ENCODE measurements at places on chromosomes 3 and 15.

- DNase-seq: no peak
Measured at GRCh38 chr3:198079771-198080520, 119.9 kb downstream of the LMLN start.

- DNase-seq: no peak
Measured at GRCh38 chr3:16673530-16673929, 68.3 kb upstream of the DAZL start.

- no peak for DNase-seq
Measured at GRCh38 chr3:155326901-155327300, 33.4 kb upstream of the STRIT1 start.

DNA sequence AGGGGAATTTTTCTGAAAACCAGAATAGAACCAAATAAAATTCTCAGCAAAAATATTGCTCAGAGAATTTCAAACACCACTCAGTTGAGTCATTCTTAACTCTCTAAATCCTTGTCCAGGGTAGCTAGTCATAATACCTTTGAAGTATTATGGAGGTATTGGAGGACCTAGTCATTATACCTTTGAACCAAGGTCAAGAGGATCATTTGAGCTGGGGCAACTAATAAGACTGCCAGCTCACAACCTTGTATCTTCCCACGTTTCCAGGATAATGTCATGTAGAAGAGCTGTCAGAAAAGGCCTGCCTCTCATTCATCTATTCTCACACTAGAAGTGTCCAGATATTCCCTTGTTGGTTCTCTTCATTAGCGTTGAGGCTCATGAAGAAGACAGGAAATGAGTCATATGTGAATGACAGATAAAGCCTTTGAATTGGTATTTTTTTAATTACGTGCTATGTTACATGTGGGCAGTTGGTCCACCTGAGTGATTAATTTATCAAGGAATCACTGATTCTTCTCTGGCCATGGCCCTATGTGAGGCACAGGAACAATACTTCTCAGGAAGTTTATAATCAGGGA lies 48.3 kb downstream of the TOPAZ1 start:
- no peak for DNase-seq

DNA sequence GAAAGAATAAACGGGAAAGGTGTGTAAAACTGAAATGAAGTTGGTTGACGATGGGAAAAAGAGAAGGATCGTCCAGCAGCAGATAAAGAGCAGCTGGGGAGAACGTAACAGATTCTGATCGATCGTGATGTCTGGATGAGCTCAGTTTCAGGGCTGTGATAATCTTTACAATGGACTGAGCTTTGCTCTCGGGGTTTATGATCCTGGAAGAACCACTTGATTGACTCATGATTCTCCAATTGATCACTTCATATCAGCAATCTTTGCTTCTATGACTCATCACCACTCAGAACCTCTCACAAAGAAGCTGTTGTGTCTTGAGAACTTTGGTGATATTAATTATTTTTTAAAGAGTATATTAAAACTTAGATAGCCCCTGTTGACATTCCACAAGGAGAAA lies 690.7 kb downstream of the TUSC7 start:
- DNase-seq: no peak

DNA sequence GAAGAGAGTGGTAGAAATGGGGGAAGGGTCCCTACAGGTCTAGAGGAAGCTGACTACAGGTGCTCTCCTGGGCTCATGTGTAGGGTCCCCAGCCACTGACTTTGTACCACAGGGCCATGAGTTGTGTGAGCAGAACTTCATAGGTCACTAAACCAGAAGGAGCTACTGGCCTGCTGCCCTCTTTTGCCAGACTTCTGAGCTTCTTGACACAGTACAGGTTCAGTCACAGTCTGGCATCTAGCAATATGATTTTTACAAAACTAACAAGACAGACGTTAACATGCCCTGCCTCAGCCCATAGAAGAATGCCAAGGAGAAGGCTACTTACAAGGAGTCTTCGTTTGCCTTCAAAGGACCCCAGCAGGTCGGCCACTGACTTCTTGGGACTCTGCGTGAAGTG lies 3.2 kb downstream of the CCDC80 start:
- DNase-seq: no peak

GRCh38 chr3:63064209-63064755 lies 189.1 kb upstream of the CADPS start:
- DNase-seq: no peak

Measured in NCI-H460 (cell line).